ENCODE measurements at places on chromosomes 5 and 9.
A peak's percentile ranks its signal among the peaks of the same experiment; 100 is the strongest.

- DNase-seq, result no peak
These were observed 13.0 kb downstream of the BHMT start for GRCh38 chr5:79124607-79125006.

DNA sequence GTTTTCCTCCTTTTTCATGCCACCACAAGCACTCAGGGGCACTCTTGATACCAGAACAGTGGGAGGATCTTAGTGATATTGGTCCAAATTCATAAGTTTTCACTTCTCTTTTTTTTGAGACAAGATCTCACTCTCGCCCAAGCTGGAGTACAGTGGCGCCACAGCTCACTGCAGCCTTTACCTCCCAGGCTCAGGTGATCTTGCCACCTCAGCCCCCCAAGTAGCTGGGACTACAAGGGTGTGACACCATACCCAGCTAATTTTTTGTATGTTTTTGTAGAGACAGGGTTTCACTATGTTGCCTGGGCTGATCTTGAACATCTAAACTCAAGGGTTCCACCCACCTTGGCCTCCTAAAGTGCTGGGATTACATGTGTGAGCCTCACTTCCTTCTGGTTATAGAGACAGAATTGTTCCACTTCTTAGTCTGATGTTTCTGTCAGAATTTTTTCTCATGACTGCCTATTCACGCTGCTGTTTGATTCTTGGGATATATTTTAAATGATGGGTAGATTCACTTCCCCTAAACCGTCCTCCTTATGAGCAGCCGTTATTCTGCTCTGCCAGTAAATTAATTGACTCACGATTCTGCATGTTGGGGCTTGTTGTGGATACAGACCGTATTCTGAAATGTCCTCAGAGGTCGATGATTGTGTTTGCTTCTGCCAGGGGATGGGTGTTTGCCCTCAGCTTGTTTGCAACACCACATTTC is 30.8 kb downstream of the MTAP start:
- no peak for DNase-seq

DNA sequence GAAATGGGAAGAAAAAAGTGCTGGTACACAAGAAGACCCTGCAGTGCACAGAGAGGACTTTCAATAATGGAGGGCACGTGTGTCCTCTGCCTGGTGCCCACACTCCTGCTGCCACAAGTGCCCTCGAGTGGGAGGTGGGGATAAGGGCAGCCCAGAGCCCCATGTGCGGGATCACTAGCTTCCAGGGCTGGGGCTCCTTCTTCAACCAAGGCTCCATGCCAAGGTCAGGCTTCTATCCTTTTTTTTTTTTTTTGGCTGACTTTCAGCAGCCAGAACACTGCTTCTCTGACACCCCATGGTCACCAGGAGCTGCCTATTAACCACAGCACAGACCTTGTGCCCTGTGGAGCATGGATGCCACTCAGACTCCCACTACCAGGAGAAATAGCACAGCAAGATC is 7.5 kb downstream of the ACSL6 start:
- peak; percentile 46 for DNase-seq

DNA sequence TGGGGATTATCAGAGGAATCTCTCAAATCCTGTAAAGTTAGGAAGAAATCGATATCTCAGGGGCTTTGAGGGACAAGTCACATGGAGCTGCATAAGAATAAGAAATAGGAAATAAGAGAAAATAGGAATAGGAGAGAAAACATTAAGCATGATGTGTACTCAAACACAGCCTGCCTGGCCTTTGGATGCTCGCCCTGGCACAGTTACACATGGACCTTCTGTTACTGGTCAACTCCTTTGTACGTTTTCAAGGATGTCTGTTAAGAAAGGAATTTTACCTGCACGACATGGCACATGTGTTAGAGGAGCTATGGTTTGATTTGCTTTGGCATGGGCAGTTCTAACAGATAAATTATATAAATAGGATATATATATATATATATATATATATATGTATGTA is 321.2 kb downstream of the CDH12 start:
- no peak for DNase-seq

DNA sequence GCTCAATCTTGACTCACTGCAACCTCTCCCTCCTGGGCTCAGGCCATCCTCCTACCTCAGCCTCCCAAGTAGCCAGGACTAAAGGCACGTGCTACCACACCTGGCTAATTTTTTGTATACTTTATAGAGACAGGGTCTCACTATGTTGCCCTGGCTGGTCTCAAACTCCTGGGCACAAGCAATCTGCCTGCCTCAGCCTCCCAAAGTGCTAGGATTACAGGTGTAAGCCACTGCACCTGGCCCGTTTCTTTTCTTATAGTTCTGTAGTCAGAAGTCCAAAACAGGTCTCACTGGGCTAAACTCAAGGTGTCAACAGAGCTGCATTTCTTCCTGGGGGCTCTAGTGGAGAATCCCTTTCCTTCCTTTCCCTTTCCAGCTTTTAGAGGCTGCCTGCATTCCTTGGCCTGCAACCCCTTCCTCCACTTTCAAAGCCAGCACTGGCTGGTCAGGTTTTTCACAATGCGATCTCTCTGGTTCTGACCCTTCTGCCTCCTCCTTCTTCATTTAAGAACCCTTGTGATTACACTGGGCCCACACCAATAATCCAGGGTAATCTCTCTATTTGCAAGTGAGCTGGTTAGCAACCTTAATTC is 16.3 kb downstream of the IRF1 start:
- DNase-seq, result no peak

GRCh38 chr5:72280581-72281069 is 39.4 kb downstream of the MRPS27 start:
- no peak for DNase-seq

DNA sequence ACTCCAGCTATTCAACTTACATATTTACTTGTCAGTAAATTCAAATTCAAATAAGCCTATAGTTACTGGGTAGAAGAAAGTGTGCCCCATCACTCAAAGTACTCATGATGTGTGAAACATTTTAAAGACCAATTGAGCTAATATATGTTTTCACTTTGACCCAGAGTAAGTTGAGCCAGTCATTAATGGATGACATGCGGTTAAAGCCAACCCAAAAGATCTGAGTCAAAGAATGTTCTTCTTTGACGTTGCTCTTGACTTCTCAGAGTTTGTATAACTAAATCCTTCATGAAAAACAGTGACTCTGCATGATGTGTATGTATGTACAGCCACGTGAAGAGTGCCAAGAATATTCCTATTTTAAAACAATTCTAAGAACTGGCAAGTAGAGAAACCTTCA is 237.4 kb downstream of the NR2F1-AS1 start:
- DNase-seq, result no peak

DNA sequence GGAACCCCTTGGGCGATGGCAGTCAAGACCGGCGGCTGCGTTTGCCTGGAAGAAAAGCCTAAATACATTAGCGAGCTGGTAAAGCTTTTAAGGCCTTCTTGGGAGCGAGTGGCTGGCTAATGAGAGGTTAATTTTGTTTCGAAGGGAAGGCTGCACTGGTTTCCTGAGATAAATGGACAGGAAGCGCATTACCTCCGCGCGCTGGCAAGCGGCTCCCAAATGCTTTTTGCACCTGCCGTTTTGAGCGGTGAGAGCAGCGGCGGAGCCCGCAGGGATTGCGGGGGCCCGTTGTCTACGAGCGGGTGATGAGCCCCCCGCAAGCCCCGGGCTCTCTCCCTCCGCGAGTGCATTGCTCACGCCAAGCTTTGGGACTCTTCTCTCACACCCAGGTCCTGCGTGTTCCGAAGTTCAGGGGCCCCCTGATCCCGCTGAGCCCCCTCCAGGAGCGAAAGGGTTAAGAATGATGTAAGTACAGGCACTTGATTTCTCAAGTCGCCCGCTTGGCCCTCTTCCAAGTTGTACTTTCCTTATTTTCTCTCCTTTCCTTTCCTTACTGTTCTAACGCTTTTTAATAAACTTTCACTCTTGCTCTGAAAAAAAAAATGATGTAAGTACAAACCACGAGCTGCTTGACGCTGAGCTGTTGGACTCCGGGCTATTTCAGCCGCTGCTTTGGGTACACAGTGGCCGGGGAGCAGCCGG is 3.1 kb upstream of the RGMB start:
- peak; percentile 45 for DNase-seq

- peak; percentile 72 for DNase-seq
These were observed 681 bp downstream of the FNIP1 start for GRCh38 chr5:131795879-131796792.

DNA sequence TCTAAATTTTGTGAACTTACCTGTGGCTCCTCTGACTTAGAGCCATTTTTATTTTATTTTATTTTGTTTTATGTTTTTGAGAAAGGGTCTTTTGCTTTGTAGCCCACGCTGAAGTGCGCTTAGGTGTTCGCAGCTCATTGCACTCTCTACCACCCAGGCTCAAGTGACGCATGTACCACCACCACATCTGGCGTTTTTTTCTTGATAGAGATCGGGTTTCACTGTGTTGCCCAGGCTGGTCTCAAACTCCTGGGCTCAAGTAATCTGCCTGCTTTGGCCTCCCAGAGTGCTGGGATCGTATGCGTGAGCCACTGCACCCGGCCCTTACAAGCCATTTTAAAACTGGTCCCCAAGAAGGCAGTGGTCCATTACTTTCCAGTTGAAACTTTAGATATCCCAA is 18.5 kb downstream of the MATR3 start:
- no peak for DNase-seq

- DNase-seq, result no peak
These were observed 40.3 kb downstream of the JAK2 start for GRCh38 chr9:5025416-5025815.

DNA sequence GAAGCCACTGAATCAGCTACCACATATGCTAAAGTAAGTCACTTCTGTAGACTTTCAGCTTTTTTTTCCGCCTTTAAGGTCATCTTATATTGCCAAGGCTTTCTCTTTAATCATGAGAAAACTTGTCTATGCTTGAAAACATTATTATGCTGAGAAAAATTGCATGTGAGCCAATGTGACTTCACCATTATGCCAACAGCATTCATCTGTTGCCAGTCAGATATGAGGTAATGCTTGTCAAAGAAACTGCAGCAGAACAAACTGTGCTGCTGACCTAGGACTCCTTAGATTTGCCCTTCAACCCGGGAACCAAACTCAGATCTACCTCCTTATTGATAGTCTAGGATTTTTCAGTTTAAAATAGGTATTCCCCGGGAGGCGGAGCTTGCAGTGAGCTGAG is 34.3 kb downstream of the SLC44A1 start:
- DNase-seq, result no peak

DNA sequence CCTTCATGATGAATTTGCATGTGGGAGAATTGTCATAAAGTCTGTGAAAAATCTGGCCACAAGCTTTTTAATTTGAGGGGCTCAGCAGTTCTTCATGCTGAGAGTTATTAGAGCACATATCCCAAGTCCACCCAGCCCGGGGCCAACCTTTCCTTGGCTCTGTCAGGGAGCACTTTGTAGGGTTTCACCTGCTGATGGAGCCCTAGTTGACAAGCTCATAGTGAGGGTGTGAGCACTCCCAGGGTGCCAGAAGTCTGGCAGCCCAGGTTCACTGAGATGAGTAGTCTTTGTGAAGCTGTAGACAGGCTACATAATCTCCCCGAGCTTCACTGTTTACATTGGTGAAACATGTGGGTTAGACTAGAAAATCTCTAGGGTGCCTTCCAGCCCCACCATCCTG is 97.2 kb upstream of the NREP start:
- DNase-seq, result no peak

DNA sequence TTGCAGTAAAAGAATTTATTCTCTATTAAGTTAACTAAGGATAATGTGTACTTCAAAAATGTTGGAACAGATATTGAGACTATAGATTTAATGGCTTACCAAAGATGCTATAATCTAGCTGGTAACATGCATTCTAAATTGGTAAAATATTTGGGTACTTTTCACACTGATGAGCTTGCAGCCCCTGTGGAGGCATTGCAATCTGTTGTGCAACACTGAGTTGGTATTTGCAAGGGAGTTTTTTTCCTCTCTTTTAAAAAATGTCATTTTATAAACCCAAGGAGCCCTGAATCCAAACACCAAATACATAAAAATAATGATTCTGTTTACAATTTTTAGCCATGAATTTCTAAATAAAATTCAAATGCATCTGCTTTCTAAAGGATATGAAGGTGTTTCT is 944.8 kb downstream of the DTWD2 start:
- no peak for DNase-seq

GRCh38 chr5:8508231-8508630 is 639.3 kb downstream of the MTRR start:
- DNase-seq, result no peak
